Ureter (tissue), 1 donor: ENCODE measurements at places on chromosomes 12 and 14. TPM values are rescaled to one million over a fixed set of nuclear protein-coding genes. Genes with fewer than 3 reads are reported as not detected.

LMO3 gene
- 12.9 TPM for total RNA-seq

GRCh38 chr14:59182641-59183040 lies 5.8 kb upstream of the DAAM1 start:
- DNase-seq = no peak

KRT86 gene
- total RNA-seq = 0.62 TPM

GRCh38 chr14:76923431-76924370 lies 97.5 kb downstream of the LRRC74A start:
- DNase-seq = no peak

GRCh38 chr12:11016937-11017336 lies 5.5 kb downstream of the TAS2R19 start:
- DNase-seq = no peak

HOXC6 gene
- 2.3 TPM for total RNA-seq

DNA sequence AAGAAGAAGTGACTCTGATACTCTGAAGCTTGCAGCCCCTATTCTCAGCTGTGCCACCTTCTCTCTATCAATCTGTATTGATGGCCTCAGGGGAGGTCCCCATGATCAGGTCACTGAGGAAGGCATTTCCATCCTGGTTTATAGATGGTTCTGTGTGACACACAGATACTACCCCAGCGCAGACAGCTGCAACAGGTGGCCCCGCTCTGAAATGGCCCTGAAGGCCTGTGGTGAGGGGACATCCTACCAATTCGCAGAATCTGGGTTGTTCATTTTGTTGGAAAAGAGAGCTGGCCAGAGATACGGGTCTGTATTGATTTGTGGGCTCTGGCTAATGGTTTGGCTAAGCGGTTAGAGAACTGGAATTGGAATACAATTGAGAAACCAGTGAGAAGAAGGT lies 21.7 kb downstream of the DLK1 start:
- DNase-seq = no peak

CD163 gene
- 74.3 TPM for total RNA-seq

CFAP251 gene
- total RNA-seq = 3.9 TPM

- DNase-seq = no peak
Measured at GRCh38 chr12:67980391-67980790, 8.9 kb upstream of the IFNG-AS1 start.

GRCh38 chr12:108854451-108855283 lies 2.7 kb downstream of the SSH1 start:
- DNase-seq = no peak

DNA sequence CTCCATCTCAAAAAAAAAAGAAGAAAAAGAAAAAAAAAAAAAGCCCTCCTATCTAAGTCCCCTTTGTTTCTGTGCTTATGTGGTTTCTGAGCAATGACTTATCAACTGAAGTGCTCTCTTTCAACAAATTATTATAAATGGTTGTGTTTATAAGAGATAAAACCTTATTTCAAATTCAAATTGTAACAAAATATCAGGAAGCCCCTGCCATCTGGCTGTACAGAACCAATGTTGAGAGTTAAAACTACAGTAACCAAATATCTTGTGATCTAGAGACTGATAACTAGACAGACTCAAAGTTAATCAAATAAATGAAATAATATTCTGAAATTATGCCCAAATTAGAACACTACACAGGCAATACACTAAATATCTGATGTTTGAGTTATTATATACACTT lies 143.0 kb upstream of the CPNE8 start:
- DNase-seq = no peak

MSI1 gene
- 1.4 TPM for total RNA-seq

SARNP gene
- total RNA-seq = 61.9 TPM

MUCL1 gene
- total RNA-seq = not detected

DNA sequence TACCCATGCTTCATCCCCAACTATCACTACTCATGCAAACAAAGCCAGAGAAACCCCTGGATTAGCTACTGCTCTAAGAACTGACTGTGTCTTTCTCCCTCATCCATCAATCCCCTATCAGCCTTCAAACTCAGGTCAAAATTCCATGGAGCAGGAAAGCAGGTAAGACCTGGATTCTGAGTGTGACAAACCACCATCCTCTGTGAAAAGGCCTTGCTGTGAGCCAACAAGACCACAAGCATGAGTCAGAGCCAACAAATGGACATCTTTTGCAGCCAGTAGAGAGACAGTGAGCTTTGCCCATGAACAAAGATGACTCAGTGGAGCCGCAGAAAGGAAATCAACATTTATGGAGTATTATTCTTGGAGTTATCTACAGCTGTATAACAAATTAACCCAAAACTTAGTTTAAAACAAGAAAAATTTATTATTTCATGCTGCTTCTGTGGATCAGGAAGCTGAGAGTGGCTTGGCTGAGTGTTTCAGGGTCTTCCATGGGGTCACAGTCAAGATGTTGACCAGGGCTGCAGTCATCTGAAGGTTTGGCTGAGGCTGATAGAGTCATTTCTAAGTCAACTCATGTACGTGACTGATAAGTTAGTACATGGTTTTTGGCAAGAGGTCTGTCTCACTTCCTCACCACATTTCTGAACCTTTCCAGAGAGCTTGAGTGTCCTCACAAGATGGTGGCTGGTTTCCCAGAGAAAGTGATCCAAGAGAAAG lies 61.1 kb downstream of the PITPNM2 start:
- DNase-seq = no peak

GRCh38 chr14:64704143-64704742 lies at the start of gene PLEKHG3:
Gene PLEKHG3, plus strand, starts transcription at chr14:64704424. Its CDS starts 23,208 bp downstream, at chr14:64727632.
- peak; percentile 90 for DNase-seq

GRCh38 chr12:15033641-15034040 lies 60.8 kb downstream of the PDE6H start:
- DNase-seq = no peak

TTC9 gene
- total RNA-seq = 7.0 TPM

TBC1D30 gene
- 24.2 TPM for total RNA-seq

COA8 gene
- 37.3 TPM for total RNA-seq

NRIP2 gene
- 3.6 TPM for total RNA-seq

DNA sequence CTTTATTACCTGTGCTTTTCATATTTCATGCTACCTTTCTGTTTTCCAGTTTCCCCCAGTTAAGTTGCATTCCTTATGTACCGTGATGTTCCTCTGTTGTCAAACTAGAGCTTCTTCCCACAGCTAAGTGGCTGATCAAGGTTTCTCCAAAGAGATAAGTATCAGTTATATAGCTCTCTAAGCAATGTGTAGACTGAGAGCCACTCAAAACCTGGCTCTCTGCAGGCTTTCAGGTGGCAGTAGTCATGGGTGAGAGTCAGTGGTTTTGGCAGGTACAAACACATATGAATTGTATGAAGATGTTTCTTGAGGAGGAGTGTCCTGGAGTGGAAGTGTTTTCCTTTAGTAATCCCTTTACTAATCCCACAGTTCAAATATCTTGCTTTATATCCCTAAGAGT lies 28.4 kb downstream of the TXNRD1 start:
- DNase-seq = no peak

GRCh38 chr12:50953047-50953446 lies 703 bp downstream of the HIGD1C start:
- DNase-seq = no peak

DNA sequence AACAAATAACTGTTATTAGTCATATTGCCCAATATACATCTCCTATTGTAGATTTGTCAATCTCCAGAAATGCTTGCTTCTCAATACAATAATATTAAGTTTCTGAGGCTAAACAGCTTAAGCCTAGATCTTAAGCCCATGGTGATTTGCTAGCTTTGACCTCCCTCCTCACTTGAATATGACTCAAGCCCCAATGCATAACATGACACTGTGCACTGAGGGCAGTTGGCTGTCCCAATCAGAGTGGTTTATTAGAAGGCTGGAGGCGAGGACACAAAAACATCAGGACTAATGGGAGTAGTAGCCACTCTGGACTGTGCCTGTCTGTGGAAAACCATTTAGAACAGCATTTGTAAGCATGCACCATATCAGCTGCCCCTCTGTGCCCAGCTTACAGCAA lies 81.1 kb upstream of the GTF2A1 start:
- DNase-seq = no peak

TTLL5 gene
- total RNA-seq = 54.0 TPM

- DNase-seq = no peak
Measured at GRCh38 chr14:89493877-89494634, 77.0 kb upstream of the FOXN3 start.

- DNase-seq = no peak
Measured at GRCh38 chr14:48378541-48378940, 703.1 kb upstream of the MDGA2 start.

GRCh38 chr12:50677858-50678257 lies 86.0 kb upstream of the ATF1 start:
- no peak for DNase-seq

DNA sequence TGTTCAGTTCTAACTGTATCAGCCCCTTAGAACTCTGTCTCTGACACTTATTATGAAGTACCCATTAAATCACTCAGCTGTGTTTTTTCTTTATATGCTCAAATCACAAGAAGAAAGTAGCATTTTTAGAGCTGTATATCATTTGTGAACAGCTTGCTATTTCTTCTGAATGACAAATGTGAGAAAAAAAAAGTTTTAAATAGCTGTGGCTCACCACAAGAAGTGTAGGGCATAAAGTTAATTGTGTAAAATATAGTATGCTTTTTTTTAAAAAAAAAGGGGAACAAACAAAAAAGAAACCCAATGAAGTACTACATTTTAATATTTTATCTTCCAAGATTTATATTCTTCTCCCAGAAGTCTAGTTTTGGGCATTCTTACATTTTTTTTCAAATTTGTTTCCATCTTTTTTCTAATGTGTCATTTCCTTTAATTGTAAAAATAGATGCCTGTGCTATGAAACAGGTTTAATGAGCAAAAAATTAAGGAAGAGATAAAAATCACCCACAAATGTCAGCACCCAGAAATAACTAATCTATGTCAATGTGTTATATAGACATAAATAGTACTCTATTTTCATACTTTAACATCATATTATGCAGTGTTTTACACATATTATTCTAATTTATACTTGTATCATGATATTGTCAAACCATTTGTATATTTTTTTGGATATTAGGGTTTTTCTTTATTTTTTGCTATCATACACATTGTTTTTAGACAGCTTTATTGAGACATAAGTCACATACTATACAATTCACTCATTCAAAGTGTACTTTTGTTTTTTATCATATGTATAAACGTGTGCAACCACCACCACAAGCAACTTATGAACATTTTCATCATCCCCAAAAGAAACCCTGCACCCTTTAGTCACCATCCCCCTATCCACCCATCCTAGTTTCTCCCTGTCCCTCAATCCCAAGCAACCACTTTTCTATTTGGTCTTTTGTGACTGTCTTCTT lies 22.4 kb upstream of the LRRK2 start:
- DNase-seq = no peak

- no peak for DNase-seq
Measured at GRCh38 chr12:15158083-15158482, 63.1 kb downstream of the RERG start.
